ENCODE measurements at places on chromosomes 2 and 18.
A peak's percentile ranks its signal among the peaks of the same experiment; 100 is the strongest.

GRCh38 chr2:69779258-69780001 lies 37.5 kb downstream of the ANXA4 start:
- no peak for DNase-seq

DNA sequence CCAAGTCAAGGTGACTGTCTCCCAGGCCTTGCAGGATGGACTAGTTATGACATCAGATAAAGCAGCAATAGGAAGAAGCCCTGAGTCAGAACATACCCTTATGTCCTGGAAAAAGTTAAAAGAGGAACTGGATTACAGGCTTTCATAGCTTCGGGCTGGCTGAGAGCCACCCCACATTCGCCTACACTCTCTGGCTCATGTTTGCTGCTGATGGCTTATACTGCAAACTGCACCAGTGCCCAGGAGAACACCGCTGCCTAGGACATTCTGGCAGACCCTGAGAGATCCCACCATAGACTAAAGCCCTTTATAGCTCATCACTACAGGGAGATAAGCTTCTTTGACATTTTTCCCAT lies 20.3 kb downstream of the SLC8A1 start:
- no peak for DNase-seq

DNA sequence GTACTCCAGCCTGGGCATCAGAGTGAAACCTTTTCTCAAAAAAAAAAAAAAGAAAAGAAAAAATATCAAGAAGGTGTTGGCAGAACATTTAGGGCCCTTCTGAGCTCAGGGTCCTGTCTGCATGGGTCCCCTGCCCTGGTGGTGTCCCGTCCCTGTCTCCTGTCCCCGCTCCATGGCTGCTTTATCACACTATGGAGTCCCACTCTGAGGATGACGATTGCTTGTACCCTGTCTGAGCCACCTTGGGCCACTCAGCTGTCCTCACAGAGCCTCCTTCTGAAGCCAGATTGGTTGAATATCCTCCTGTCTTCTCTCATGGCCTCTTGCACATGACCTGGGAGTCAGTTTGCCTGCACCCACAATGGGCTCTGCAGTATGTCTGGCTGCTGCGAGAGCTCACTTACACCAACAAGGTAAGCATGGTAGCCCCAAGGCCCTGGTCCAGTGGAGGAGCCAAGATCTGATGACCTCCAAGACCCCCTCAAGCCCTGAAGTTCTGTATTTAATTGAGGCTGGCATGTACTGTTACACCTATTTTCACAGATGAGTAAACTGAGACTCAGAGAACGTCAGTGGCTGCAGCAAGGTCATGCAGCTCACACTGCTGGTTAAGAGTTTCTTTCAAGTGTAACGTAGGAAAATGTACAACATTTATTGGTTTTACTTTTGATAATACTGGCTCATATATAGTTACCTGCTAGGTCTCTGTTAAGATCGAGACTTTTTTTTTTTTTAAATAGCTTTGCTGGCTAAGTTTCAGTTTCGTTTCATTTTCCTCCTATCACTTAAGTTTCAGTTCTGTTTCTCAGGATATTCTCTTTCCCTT lies 16.9 kb upstream of the ZCCHC2 start:
- no peak for DNase-seq

DNA sequence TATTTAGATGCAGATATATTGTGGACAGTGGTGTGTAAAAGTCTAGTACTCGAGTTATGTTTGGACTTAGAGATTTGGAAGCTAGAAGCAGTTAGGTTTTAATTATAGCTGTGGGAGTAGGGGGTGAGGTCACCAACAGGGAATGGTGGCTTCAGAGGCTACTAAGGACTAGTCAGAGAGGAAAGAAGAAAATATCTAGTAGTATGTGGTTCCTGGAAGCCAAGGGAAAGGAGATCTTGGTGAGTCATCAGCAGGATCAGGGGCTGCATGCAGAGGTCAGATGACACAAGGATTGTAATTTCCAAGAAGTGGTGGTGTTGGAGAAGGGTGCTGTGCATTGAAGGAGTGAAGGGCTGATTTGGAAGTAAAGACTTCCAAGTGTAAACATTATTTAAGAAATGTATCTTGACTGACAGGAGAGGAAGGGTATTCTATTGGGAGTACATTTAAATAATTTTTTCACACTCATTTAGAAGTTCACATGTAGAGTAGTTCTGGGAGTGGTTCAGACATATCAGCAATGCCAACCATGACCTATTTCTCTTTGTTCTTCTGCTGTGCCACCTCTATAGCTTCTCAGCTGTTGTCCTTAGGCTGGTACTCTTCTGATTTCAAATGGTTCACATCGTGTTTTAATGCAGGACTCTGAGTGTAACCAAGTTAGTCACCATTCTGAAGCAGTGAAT lies 59.1 kb downstream of the ACSL3 start:
- no peak for DNase-seq

GRCh38 chr2:88481691-88482336 lies 29.3 kb upstream of the FOXI3 start:
- no peak for DNase-seq

DNA sequence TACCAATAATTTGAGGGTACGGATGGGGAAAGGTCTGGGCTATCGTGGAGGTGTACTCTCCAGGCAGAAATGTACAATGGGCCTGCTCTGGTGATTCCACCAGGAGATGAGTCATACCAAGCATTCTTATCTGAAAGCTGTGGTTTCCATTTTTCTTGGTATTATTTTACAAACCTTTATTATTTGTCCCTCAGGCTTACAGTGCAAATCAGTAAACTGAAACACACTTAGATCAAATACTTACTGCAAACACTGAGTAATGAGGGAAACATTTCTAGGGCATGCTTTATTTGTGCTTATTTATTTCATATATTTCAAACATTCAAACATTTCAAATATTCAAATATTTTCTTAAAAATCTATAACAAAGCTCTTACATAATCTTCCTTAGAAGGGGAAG lies 319.8 kb downstream of the RND3 start:
- no peak for DNase-seq

DNA sequence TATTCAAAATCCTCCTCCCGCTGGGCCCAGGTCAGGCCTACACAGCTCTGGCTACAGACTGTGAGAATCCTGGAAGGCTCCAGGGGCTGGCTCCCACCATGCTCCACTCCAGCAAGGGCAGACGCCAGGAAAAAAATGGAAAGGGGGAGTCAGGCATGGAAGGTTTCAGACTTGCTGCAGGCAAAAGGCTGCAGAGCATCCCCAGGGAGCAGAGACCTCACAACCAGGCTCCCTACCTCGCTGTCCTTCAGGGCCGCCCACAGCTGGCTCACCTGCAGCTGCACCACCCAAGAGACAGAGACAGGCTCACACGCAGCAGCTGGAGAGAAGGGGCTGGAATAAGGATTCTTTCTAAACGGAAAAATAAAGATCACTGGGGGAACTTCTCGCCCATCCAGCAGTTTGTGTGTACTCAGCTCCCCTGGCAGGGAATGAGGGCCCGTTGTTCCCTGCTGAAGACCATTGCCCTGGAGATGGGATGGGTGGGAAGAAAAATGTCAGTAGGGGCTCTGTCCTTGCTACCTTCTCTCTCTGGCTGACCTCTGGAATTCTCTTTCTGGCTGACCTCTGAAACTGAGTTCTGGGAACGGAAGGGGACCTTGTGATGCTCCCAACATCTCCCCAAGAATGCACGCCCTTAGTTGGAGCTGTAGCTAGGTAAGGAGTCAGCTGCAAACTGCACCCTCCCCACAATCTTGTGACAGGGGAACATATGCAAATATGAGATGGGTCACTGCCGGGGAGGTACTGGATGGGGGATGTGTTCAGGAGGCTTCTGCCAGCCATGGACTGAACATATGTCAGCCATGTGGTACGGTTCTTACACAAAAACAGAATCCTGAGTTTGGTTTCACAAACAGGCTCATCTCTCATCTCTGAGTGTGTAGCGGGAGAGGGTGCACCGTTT lies 34.5 kb downstream of the BCL2 start:
- DNase-seq, result no peak

DNA sequence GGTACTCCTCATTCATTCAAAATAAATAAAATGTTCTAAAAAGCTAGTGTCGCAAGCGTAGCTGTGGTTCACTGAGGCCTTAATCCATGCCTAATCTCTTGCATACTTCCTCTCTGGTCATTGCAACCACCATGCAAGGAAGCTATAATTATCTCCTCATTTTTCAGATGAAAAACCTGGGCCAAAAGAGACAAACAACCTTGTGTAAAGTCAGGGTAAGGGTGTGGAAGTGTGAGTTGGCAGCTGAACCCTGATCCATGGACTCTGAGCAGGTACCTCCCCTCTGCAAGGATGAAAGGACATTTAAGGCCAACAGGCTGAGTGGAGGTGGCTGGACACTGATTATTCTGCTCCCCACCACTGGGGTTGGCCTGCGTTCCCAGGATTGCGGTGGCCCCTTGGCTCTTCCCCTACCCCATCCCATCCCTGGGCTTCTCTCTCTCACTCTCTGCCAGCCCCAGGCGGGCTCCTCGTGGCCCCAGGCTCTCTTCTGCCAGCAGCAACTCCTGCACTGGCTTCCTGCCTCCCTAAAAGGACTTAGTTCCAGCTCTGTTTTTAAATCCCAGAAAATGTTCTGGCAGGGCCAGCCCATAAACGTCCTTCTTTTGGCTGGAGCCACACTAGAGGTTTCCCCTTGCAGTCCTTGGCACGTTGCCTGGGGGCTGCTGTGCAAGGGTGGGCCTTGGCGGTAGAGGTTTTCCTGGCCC lies 72.0 kb upstream of the AFF3 start:
- no peak for DNase-seq

GRCh38 chr18:41025666-41026065 lies 929.4 kb upstream of the PIK3C3 start:
- DNase-seq, result no peak

DNA sequence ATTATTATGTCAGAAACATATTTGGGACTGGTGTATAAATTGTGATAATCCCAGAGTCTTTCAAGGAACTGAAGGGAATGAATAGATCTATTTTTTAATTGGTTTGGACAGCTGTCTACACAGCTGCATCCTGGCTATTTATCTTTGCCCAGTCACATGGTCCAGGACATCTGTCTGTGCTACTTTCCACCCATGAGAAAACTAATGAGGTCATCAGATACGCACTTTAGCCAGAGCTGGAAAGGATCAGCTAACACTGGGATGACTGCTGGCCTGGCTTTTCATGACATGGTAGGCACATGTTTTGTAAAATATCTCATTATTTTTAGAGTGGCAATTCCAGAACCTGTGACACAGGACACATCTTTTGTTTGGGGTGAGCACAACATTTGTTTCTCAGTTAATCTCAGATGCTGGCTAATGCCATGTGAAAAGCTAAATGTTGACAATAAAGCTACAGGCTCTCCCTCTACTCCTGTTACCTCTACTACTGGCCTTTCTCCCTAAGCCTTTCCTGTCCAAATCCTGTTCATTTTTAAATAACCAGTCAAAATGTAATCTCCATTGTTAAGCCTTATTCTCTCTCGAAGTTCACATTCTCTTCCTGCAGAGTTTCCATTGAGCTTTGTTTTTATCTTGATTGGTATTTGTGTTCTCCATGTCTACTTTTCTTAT lies 500.7 kb downstream of the RIT2 start:
- peak; percentile 99 for DNase-seq

GRCh38 chr2:239726631-239727181 lies 298.4 kb downstream of the NDUFA10 start:
- no peak for DNase-seq

- no peak for DNase-seq
Observed at GRCh38 chr18:58998401-58999203, 133.9 kb downstream of the ZNF532 start.

- no peak for DNase-seq
Observed at GRCh38 chr18:27778925-27779324, 398.0 kb downstream of the CDH2 start.

- DNase-seq, result no peak
Observed at GRCh38 chr2:18432999-18433398, 127.5 kb downstream of the RDH14 start.

- no peak for DNase-seq
Observed at GRCh38 chr2:135023886-135024485, 23.3 kb downstream of the MAP3K19 start.

DNA sequence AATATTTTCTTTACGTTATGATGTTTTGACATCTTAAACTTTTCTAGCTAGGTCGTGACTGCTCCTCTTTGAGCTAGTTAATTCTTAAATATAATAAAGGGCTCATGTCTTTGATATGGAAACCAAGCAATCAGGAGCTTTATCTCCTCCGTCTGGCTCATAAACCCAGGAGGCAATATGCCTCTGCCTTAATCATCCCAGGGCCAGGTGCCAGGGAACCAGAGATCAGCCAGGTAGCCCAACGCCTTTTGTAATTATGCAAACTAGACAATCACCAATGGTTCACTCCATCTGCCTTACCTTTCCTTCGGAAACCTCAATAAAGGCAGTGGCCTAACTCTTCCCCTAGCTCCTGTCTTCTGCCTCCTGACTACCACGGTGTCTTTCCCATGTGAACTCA lies 213.7 kb downstream of the KCNJ3 start:
- no peak for DNase-seq

DNA sequence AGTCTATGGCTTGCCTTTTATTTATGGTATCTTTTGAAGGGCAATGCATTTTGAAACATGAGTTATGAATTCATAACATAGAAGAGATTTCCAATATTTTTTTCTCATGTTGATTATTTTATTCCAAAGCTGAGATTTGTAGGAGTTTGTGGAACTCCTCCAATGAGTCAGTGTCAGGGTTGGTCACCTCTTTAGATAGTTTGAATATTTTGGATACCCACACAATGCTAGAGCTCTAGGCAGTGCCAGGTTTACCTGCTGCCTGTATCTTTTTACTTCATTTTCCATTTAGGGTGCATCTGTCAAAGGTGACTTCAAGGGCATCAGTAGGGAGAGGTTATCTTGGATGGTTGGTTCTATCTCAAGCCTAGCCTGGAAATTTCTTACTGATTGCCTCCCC lies 152.7 kb downstream of the CERS6 start:
- DNase-seq, result no peak

- DNase-seq, result no peak
Observed at GRCh38 chr2:37775908-37776250, 104.4 kb upstream of the CDC42EP3 start.

DNA sequence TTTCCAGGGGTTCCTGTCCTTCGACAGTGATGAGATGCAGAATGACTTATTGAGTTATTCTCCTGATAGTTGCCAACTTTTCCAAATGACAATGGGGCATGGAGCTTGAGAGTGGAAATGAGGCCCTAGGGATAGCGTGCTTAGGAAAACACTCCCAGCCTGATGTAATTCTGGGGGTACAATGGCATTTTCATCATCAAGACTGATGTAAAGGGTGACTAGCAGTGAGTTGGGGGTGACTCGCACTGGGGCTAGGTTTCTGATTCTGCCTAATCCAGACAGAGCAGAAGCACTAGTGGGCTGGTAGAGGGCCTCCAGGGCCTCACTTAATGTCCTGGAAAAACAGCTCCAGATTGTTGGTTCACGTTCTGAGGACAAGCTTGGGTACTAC lies 34.0 kb upstream of the IL37 start:
- no peak for DNase-seq

- peak; percentile 65 for DNase-seq
Observed at GRCh38 chr2:238127165-238128060, 11.1 kb upstream of the KLHL30 start.

DNA sequence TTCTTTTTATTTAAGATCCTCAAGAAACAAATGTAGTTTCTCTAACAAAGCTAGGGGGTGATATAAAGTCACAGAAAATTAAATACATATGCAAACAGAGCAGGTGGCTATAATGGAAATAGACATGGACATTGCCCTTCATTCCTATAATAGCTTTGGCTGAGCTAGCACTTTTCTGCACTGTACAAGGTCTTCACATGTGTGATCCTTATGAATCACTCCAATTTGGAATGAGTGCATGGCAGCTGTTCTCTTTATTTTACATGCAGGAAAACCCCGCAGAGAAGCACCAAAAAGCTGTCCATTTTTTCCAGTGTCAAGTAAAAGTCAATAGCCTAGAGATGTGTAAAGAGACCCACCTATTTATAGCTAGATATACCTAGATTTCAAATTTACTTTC lies 747.4 kb upstream of the SLC8A1 start:
- no peak for DNase-seq
